ENCODE measurements at places on chromosomes 2 and 18.

- no peak for DNase-seq
Measured at GRCh38 chr2:238438856-238439849, 12.4 kb downstream of the ASB1 start.

- no peak for DNase-seq
Measured at GRCh38 chr18:13893418-13893760, 21.9 kb downstream of the MC2R start.

DNA sequence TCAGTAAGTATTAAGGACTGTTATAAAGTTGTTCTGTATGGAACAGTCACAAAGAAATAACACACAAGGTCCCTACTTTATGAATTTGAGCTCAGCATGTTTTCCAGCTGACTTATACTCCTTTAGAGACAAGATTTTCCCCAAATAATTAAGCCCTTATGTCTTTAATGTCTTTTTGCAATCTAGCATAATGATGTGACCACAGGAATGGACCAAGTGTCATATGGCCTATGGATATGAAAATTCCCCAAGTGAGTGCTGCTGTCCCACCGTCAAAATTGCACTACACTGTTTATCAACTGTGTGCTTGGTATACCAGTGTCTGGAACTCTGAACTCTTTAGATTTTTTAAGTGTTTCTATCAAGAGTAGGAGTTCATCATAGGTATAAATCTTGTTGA is 369.6 kb downstream of the PID1 start:
- DNase-seq: no peak

DNA sequence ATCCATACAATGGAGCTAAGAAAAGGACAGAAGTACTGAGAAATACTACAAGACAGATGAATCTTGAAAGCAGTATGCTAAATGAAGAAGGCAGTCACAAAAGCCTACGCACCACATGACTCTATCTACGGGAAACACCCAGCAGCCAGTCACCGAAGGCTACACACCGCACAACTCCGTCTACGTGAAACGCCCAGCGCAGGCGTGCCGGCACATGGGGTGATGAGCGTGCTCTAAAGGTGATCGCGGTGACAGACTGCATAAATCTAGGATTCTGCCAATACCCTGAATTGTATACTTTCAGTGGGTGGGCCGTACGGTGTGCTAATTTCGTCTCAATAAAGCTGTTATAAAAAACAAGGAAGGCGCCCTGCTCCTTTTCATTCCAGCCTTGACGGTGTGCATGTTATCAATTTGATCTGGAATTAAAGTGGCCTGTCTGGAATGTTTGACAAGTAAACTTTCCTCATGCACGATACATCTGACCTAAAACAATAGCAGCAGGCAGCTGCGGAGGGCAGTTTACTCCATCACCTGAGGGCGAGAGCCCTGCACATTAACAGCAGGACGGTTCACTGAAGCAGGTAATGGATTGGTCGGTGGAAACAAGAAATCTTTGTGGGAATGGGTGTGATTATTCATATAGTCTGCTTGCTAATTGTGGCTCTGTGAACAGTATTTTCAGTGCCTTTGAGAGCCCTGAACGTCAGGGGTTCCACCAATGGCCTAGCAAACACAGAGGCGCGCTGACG is 86.2 kb upstream of the SALL3 start:
- DNase-seq: no peak

GRCh38 chr18:10261344-10262276 is 192.8 kb upstream of the APCDD1 start:
- DNase-seq: no peak

GRCh38 chr2:96733931-96734330 is 5.9 kb downstream of the LMAN2L start:
- no peak for DNase-seq
